Smooth muscle cell of the umbilical artery (primary cell): ENCODE measurements at places on chromosomes 1 and 21. TPM values are rescaled to one million over a fixed set of nuclear protein-coding genes. Genes with fewer than 3 reads are reported as not detected.

FCRL6 gene
- total RNA-seq = not detected in 2 replicates

FCRL1 gene
- not detected in 2 replicates for total RNA-seq

SNX7 gene
- 49.6 and 61.4 TPM in 2 replicates for total RNA-seq

DCST2 gene
- not detected in 2 replicates for total RNA-seq

LCE3D gene
- total RNA-seq = not detected in 2 replicates

TBX15 gene
- 0.05 TPM in 1 of 2 replicates, not detected in the other for total RNA-seq

LCA5L gene
- total RNA-seq = 3.0 and 4.8 TPM in 2 replicates

AGBL4 gene
- total RNA-seq = not detected in 2 replicates

CNKSR1 gene
- total RNA-seq = 0.30 and 0.74 TPM in 2 replicates

WDR4 gene
- total RNA-seq = 9.2 and 21.8 TPM in 2 replicates

AIM2 gene
- under 0.01 and 0.46 TPM in 2 replicates for total RNA-seq
